ENCODE measurements at places on chromosomes 12 and 14.

DNA sequence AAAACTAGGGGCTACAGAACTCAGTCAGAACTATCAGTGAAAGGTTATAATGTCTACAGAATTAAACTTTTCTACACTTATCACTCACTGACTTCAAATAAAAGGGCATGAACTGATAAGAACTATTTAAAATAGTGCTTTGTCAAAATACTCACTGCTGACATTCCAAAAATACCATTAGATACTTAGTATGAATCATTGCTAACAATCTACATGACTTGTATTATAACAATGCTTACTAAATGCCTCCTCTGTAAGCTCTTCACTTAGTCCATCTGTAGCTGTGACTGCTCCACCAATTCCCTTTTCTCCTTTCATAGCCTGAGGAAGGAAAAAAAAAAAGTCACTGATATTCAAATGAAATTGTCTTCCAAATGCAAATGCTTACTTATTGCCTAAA lies 17.0 kb downstream of the NFYB start:
- DNase-seq, result peak; percentile 35

DNA sequence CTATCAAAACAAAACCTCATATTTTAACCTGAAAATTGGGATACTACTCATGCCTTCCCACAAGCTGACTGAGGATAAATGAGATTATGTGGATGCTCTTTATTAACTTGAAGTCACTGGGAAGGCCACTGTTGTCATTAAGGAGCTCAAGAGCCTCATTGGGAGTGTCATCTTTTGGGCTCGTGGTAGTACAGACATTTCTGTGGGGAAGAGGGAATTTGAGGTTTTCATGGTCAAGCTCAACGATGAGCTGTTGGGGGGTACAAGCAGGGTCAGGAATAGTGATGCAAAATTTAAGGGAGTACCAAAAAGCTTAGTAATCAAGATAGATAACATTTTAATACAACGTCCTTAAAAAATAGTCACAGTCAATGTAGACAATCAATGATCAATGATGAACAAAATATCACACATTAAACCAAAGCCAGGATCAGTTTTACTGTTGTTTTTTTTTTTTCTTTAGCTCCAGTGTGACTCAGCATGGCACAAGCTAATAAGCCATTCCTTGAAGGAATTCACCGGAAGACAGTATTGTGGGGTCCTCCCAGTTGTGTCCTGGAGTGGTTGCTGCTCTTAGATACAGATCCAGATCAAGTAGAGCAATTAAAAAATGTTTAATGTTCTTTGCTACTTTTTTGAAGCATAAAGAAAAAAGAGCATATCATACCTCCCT lies 130.9 kb downstream of the C12orf75 start:
- DNase-seq, result no peak

- DNase-seq, result no peak
Measured at GRCh38 chr12:55227643-55228042, 6.8 kb downstream of the OR10A7 start.

DNA sequence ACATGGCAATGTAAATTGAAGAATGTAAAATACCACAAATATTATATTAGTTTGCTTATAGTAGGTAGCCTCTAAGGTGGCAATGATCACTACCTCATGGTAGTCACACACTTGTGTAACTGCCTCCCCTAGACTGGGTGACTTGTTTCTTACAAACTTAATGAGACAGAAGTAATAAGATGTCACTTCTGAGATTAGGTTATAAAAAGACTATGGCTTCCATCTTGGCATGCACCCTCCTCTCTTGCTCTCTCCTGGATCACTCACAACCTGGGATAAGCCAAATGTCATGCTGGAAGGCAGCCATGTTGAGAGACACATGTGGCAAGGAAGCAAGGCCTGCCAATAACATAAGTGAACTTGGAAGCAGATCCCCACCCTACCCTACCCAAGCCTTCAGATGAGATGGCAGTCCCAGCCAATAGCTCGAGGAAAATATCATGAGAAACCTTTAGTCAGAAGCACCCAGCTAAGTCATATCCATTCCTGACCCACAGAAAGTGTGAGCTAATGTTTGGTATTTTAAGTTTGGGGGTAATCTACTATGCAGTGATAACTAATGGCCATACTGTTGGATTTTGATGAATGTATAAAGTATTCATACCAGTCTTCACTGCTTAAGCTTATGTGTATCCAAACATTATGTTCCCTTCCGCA lies 43.3 kb downstream of the PPP1R12A start:
- DNase-seq, result no peak

DNA sequence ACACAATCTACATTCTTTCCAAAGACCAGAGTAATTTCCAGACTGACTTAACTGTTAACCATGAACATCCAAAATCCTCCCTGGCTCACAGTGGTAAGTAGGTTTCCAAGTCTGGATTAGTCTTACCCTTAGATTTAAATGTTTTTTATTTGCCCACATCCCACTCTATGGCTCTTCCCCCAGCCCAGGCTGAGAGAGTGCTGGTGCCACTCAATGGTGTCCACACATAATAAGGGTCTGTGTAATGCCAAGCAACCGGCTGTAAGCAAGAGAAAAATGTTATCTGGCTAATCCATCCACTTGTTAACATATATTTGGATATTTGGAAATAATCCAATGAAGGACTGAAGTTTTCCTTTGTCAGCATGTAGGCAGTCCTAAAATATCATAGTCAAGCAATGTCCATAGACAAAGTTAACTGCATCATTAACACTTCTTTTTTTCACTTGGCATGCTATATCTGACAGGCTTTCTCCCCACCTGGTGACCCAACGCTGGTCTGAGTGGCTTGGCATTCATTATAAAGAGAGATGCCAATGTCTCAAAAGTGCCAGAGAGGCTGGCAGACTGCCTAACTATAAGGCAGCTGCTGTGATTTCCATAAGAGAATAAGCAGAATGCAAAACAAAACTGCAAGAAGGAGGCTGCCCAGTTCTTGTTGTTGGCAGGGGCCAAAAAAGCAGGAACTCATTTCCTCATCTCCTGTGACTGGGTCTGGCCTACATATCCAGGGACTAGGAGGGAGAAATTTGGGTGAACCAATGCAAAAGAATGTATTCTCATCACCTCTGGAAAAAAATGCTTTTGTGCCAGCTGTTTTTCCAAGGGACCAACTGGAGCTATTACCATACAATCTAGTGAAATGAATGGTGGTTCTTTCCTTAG lies 13.9 kb upstream of the HOXC13 start:
- DNase-seq, result no peak

- peak; percentile 51 for DNase-seq
Measured at GRCh38 chr14:42224053-42224888, 617.6 kb downstream of the LRFN5 start.

DNA sequence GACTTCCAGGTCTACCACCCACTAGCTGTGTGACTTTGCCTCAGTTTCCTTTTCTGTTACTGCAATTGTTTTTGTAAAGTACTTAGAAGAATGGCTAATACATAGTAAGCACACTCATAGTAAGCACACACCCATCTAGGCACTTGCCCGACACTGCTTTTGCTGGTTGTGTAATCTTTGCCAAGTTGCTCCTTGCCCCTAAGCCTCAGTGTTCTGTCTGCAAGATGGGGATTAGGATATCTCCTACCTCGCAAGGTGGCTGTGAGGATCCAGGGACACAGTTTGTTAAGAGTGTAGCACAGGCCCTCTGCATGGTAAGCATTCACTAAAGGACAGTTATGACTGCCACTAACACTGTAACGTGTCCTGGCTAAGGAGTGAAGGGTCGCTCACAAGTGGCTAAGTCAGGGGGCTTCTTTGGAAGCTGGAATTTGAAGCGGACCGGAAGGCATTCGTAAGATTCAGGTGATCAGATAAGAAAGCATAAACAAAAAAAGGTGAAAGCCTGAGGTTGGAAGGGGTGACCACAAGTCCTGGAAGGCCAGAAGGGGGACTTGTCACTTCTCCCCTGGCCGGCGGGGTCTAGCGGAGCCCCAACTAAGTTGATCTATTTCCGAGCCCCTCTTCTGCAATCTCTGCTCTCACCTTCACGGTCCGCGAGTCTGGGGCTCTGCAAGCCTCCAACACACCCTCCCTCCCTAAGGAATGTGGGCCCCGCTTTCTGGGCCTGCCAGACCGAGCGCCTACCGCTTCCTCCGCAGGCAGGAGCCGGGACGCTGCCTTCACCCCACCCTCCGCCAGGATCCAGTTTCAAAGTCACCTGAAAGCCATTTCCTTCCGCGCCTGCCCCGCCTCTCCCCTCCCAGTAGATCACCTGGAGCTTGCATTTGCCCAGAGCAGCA lies 1.5 kb upstream of the PLEKHG3 start:
- DNase-seq, result no peak

- no peak for DNase-seq
Measured at GRCh38 chr12:23049180-23049579, 424.2 kb downstream of the ETNK1 start.

GRCh38 chr12:87140262-87140661 lies 884.1 kb upstream of the MGAT4C start:
- no peak for DNase-seq

DNA sequence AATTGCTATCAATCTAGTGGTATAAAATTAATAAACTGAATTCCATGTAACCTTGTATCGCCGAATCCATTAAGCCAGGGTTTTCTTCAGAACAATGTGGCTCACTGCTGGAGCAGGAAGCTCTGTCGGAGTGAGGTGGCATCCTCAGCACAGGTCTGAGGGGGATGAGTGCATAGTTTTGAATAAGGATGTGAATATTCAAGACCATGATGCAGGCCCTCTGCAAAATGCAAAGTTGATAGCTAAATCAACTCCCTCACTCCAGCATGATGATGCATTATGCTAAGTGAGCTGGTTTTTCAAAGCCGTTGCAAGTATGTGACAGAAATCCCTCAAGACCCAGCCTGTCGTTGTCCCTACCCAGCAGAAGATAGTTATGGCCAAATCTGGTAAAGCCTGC lies 53.0 kb downstream of the TRIM9 start:
- no peak for DNase-seq

DNA sequence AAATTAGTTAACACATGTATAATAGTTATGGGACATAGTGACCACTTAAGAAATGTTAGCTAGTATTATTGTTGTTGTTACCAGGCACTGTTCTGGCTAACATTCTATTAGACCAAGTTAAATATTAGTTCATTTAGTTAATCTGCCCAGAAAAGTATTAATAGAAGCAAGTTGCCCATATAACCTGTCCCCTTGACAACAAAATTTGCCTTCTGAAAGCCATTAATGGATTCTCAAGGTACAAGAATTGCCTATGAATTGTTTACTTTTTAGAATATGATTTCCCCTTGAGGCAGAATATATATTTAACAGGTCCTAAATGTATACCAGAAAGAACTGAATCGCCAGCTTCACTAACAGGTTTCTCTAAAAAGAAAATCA lies 167.3 kb upstream of the TMCC3 start:
- no peak for DNase-seq

- no peak for DNase-seq
Measured at GRCh38 chr14:25381498-25381897, 331.6 kb upstream of the STXBP6 start.

DNA sequence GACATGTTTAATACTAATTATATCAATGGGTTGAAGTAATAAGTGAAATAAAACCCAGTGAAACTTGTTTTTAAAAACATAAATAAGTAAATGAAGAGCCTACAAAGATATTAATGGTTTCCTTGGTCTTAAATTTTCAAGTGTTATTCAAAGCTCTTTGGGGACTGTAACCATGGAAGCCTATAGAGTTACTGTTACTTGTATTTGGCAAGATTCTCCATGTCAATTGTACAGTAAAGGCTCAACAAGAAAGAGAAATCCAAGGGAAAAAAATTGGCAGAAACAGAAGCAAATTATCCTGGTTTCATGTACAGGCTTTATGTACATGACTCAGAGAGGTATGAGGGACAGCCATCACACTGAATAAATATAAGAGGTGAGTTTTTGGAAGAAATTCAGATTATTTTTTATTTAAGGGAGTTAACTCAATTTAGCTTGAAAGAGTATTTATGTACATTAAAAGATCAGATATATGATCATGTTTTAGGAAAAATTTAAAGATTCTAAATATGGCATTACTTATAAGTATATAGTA lies 151.1 kb upstream of the HMGA2 start:
- no peak for DNase-seq

- DNase-seq, result no peak
Measured at GRCh38 chr14:54839701-54840119, 62.9 kb downstream of the GCH1 start.

DNA sequence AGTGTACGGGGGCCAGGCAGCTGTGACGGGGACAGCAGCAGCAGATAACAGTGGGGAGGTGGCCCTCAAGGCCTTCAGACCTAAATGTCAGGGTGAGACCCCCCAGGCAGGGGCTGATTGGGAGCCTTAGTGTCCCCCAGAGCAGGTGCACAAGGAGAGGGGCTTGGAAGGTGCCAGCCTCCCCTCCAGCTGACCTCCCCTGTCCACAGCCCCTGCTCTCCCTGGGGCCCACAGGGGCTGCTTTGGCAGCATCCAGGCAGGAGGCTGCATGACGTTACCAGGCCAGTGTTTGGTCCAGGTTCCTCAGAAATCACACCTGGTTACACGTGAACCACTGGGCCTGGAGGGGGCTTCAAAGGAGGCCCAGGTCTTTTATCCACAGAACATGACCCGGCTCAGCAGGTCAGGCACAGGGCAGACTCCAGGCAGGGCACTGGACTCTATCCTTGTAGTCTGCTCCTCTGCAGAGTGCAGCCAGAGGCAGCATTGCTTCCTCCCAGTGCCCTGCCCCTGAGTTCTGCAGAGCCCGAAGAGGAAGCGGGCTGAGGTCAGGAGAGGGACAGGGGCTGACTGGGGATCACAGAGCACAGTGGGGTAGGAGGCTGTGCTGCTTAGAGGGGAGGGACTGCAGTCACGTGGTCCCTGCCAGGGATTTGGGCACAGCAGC lies 2.6 kb upstream of the TRMT61A start:
- DNase-seq, result no peak

GRCh38 chr12:12331244-12331771 lies 18.7 kb downstream of the MANSC1 start:
- DNase-seq, result no peak

DNA sequence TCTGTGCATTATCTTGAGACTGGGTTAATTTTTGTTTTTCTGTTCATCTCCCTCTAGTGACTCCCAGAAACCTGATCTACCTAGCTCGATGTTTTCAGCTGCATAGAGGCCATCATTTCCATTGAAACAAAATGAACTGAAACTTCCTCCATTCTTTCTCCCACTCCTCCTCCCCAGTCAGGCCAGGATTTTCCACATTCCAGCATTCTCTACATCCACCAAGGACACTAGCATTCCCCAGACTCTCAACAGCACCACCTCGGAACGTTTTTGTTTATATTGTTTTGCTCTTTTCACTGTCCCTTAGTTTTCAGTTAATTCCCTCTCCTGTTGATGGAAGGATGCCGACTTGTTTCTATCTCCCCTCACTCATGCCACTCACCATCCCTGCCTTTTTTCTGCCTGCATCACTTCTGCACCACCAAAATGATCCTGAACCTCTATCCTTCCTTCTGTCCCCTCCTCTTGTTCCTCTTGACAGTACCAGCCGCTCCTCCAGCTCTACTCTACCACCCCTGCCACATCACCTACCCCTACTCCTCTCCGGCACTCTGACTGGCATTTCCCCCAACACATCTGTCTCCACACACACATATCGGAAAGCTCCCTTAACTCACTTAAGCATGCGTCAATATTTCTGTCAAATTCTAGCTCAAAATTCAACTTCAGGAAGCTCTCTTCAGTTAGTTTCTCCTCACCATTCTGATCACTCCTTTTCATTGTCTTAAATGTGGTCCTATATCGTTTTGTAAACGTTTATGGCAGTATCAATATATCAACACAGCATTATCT lies 13.2 kb downstream of the OR6S1 start:
- no peak for DNase-seq
